ENCODE measurements at places on chromosomes 1 and 21.

DNA sequence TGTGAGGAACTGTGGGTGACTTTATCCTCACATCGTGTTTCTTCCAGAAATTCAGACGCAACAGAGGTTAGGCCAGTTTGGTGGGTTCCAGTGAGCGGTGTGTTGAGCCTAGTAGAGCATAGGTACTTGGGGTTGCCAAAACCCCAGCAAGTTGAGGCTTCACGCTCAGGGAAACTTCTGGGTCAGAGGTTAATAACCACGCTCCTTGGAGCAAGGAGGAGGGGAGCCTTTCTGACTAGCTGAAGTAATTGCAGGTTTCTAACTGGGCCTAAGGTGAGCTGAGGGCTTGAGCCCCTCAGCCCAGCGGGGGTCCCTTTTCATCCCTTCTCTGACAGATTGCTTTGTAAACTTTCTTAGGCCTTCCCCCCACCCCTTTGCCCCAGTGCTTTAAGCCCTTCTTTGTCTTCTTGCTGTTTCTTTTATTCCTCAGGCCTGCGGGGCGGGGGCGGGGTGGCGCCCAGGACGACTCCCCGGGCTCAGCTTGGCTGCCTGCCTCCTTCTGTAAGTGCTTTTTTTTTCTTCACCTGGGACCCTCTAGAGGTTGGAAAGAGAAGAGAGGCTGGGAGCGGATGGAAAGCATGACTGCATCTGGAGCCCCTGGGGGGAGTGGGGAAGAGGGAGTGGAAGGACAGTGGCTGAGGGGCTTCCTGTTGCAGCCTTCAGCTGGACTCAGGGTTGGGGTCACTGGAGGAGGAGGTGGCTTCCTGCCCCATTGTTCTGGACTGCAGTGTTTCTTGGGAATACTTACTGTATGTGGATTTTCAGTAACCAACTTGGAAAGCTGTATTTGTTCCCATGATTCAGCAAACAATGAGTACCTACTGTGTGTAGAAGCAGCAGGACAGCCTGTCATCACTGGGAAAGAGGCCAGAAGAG, 1.3 kb upstream of the ZNF436 start:
- no peak for DNase-seq

- no peak for DNase-seq
Measured at GRCh38 chr1:61936839-61937238, 194.6 kb downstream of the PATJ start.

DNA sequence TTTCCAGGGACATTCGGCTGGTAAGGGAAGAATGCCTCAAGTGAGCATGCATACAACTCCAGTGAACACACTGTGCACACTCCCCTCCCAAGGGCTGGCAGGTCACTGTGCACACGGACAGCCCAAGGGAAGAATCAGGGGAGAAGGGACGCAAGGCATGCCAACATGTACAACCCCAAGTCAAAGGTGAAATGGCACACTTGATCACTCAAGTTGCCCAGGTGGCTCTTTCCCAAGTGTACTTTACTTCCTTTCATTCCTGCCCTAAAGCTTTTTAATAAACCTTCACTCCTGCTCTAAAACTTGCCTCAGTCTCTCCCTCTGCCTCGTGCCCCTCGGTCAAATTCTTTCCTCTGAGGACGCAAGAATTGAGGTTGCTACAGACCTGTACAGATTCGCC, 13.5 kb upstream of the SLC1A7 start:
- DNase-seq: no peak

- DNase-seq: peak; percentile 36
Measured at GRCh38 chr1:7810395-7810794, 26.3 kb downstream of the PER3 start.

DNA sequence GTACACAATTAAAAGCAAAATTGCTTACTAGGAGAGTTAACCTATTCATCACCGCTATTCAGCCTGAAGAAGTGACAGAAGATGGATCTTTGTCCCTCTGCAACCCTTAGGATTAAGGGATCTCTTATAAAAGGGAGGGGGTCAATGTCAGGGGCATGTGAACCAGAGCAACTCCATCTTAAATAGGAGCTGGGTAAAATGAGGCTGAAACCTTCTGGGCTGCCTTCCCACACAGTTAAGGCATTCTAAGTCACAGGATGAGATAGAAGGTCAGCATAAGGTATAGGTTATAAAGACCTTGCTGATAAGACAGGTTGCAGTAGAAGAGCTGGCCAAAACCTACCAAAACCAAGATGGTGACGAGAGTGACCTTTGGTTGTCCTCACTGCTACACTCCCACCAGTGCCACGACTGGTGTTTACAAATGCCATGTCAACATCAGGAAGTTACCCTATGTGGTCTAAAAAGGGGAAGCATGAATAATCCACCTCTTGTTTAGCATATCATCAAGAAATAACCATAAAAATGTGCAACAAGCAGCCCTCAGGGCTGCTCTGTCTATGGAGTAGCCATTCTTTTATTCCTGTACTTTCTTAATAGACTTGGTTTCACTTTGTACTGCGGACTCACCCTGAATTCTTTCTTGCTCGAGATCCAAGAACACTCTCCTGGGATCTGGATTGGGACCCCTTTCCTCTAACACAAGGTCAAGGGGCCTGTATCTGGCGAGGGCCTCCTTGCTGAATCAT, 35.3 kb upstream of the NEK2 start:
- no peak for DNase-seq

- DNase-seq: no peak
Measured at GRCh38 chr1:151486557-151486956, 24.6 kb upstream of the CGN start.

DNA sequence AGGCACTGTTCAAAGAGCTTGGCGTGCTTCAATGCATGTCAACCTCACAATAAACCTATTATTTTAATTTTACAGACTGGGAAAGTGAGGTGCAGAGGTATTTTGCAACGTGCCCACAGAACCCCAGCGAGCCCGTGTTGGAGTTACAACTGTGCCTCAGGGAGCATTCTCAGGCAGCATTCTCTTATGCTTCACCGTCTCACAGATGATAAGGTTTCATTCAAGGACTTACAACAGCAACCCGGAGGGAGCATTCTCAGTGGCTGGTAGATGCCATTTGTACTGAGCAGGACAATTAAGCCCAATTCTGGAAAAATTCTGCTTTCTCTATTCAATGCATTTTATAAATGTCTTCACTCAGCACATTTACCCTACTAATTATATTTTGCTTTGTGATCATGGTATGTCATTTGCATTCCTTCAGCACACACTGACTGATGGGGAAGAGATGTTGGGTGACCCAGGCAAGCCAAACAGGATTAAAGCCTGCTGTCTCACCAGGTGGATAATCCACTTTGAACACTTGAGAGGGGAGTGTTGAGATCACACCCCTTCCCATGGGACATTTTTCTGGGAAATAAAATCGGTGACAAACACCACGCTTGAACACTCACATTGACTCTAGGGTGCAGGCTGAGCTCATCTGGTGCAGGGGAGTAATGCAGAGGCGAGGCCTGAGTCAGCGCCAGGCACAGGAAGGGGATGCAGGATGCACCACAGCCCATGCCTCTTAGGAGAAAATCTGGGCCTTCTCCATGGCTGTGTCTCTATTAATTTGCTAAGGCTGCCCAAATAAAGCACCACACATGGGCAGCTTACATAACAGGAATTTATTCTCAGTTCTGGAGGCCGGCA, 113.9 kb downstream of the CLIC6 start:
- no peak for DNase-seq

GRCh38 chr1:201072922-201073321, 39.3 kb downstream of the CACNA1S start:
- no peak for DNase-seq

DNA sequence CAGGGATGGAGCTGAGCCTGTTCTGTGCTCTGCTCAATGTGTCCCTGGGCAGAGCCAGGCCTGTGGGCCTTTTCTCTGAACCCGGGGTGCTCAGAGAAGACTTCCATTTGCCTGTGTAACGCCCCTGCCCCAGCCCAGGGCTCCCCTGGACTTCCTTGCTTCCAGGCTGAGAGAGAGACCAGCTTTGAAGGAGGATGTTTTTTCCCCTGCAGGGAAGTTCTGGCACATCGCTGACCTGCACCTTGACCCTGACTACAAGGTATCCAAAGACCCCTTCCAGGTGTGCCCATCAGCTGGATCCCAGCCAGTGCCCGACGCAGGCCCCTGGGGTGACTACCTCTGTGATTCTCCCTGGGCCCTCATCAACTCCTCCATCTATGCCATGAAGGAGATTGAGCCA, 10.2 kb downstream of the SMPDL3B start:
- DNase-seq: no peak

DNA sequence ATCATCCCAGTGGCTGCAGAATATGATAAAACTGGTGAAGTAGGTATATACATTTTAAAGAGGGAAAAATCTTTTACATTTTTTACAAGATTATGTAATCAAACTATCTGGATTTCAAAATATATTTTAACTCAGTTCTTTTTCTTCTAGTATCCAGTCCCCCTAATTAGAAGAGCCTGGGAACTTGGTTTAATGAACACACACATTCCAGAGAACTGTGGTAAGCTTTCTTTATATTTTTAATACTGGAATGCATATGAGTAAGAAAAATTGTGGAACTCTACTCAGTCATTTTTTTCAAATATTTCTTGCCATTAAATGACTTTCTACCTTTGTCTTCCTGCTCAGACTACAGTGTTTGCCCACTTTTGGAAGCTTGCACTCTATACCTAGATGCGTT, 8.2 kb downstream of the ACADM start:
- no peak for DNase-seq

DNA sequence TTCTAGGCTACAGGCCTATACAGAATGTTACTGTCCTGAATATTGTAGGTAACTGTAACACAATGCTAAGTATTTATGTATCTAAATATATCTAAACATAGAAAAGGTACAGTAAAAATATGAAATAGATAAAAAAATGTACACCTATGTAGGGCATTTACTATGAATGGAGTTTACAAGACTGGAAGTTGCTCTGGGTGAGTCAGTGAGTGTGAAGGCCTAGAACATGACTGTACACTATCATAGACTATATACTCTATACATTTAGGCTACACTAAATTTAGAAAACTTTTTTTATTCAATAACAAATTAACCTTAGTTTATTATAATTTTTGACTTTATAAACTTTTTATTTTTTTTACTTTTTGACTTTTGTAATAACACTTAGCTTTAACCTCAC, 136.9 kb downstream of the DUSP10 start:
- no peak for DNase-seq

DNA sequence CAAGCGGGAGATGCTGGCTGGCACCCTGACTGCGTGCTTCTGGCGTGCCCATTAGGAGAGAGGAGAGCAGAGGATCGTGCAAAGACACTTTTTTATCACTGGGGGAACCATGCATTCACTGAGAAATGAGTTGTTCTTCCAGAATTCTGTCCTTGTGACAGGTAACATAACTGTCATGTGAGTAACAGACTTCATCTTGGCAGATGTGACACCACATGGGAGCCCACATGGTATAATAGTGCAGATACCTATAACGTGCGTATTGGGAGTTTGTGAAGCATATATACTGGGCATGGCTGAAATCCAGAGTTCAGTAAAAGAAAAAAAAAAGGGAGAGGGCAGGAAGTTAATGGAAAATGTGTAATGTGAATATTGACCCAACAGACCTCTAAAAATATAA, 159.6 kb upstream of the BACE2 start:
- no peak for DNase-seq

DNA sequence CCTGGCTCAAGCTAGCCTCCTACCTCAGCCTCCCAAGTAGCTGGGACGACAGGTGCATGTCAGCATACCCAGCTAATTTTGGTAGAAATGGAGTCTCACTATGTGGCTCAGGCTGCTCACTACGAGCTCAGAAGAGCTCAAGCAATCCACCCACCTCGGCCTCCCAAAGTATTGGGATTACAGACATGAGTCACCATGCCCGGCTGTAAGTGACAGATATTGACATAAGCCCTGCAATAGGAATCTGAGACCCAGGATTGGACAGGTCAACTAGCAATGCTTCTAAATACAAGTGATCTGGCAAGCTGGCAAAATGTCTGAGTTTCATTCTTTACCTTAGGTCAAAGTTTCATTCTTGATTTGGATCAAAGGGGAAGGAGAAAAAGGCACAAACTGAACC, 40.5 kb upstream of the H6PD start:
- no peak for DNase-seq

DNA sequence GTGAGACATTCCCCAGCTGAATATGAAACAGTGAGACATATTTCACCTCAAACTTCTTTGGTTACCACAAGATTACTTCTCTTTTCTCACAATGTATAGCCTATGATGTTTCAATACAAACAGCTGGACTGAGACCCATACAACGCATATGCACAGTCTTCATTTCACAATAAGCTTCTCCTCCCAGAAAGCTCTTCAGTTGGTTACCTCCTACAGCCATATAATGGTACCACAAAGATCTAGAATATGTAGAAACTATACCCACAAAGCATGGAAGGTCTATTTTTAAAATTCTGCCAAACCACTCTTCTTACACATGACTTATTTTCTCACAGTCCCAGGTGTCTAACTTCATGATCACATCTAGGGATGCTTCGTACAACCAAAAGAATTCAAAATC, 70.8 kb downstream of the JAK1 start:
- no peak for DNase-seq

DNA sequence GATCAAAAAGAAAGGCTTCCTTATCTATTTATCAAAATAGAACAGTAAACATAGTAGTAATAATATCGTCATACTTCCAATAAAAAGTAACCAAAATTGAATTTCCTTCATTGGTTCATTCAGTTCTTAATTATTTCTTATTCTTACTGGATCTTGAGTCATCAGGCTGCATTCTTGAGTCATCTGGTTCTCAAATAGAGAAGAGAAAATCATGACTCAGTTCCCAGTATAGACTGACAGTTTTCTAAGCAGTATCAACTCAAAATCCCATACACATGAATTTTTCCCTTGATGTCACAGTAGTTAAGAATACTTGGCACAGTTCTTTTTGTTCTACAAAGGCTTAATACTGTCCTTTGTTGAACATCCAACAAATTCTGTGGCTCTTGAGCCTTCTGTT, 626.9 kb upstream of the ADGRL4 start:
- DNase-seq: no peak

Measured in keratinocyte (primary cell).